Activated CD4-positive, alpha-beta T cell treated with anti-CD3 and anti-CD28 coated beads, Interleukin-2, amount 50 U/mL, for 48 hours (primary cell): ENCODE measurements at places on chromosomes 1 and 21.

- no peak for DNase-seq
These were observed 25.5 kb downstream of the EVI5 start for GRCh38 chr1:92759361-92759760.

DNA sequence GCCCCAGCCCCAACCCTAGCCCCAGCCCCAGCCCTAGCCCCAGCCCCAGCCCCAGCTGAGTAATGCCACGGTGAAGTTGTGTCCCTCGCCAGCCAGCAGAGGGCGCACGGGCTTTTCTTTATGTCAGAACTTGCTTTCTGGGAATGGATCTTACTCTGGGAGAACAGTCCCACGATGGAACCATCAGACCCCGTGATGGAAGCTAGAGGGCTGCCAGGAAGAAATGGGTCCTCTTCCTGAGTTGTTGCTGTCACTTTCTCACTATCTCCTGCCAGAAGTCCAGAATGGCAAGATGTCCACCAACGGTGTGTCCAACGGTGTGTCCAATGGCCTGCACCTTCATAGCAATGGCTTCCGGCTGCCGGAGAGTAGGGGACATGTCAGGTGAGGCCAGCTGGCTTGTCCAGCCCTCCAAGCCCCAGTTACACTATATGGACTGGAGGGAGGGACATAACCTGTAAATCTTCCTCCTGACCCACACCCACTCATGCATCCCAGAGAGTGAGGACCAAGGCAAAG lies 25.1 kb upstream of the TMEM222 start:
- DNase-seq: peak; percentile 76

GRCh38 chr1:77582905-77583304 lies 99.6 kb downstream of the ZZZ3 start:
- no peak for DNase-seq

- DNase-seq: no peak
These were observed 94.4 kb upstream of the RGS4 start for GRCh38 chr1:162974810-162975209.

GRCh38 chr1:41856944-41857285 lies 61.8 kb downstream of the HIVEP3 start:
- no peak for DNase-seq
